Fibroblast of pulmonary artery (primary cell): ENCODE measurements at places on chromosomes 11 and 22.

- DNase-seq: peak; percentile 91
These were observed 9.5 kb upstream of the ST3GAL4 start for GRCh38 chr11:126345759-126346585.

- DNase-seq: no peak
These were observed 388 bp downstream of the TMEM121B start for GRCh38 chr22:17120711-17121232.

- DNase-seq: no peak
These were observed 52.4 kb downstream of the UBASH3B start for GRCh38 chr11:122707901-122708300.

DNA sequence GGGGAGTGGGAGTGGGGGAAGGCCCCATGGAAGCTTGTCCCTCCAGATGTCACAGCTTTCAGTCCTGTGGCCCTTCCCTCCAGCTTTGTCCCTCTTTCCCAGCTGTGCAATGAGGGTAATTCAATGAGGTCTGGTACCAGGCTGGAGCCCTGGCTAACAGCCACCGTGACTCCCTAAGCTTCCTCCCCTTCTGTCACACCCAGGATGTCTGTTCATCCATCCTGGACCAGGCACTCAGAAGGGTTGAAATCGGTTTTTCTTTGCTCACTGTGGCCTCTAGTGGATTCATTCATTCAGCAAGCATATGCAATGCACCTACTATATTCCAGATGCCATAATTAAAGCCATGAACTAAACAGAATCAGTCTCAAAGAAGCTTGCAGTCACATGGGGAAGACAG is 38.7 kb downstream of the SYT13 start:
- peak; percentile 17 for DNase-seq

- DNase-seq: no peak
These were observed 45.3 kb downstream of the CADM1 start for GRCh38 chr11:115458877-115459276.

GRCh38 chr22:36790648-36791047 is 14.7 kb upstream of the IFT27 start:
- no peak for DNase-seq
